ENCODE measurements at places on chromosomes 11 and 22. TPM values are rescaled to one million over a fixed set of nuclear protein-coding genes. Genes with fewer than 3 reads are reported as not detected.
A peak's percentile ranks its signal among the peaks of the same experiment; 100 is the strongest.

DNA sequence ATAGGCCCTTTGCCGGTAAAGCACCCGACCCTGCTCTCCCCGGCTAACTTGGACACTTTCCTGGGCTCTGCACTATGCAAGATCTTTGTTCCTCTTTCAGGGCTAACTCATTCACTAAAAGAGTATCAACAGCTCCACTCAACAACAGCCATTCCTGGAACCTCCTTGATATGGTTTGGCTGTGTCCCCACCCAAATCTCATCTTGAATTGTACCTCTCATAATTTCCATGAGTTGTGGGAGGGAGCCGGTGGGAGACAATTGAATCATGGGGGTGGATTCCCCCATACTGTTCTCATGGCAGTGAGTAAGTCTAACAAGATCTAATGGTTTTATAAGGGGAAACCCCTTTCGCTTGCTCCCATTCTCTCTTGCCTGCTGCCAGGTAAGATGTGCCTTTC is 330.0 kb downstream of the TENM4 start:
- no peak overlapping the region for H3K4me3 ChIP-seq
- H3K36me3 ChIP-seq = no peaks in the 10 kb centered on the region
- no peaks in the 10 kb centered on the region for H3K4me1 ChIP-seq
- no peak overlapping the region for H3K27ac ChIP-seq

- H3K4me1 ChIP-seq = peaks cover 61% of the 10 kb centered on the region
- peaks cover 26% of the 10 kb centered on the region for H3K36me3 ChIP-seq
- no peak overlapping the region for H3K4me3 ChIP-seq
- H3K27me3 ChIP-seq = no peaks in the 10 kb centered on the region
- H3K27ac ChIP-seq = no peak overlapping the region
Measured at GRCh38 chr11:118615282-118615975, 8.0 kb downstream of the PHLDB1 start.

TPBGL gene
- total RNA-seq = not detected

GRCh38 chr11:12354750-12355545 is 22.4 kb upstream of the PARVA start:
- DNase-seq = no peak
- H3K4me3 ChIP-seq = no peak overlapping the region
- no peaks in the 10 kb centered on the region for H3K4me1 ChIP-seq
- H3K27me3 ChIP-seq = no peaks in the 10 kb centered on the region
- H3K27ac ChIP-seq = no peak overlapping the region
- H3K36me3 ChIP-seq = no peaks in the 10 kb centered on the region

- no peaks in the 10 kb centered on the region for H3K4me1 ChIP-seq
- H3K36me3 ChIP-seq = no peaks in the 10 kb centered on the region
- H3K27ac ChIP-seq = no peak overlapping the region
- H3K27me3 ChIP-seq = no peaks in the 10 kb centered on the region
- no peak for DNase-seq
Measured at GRCh38 chr11:6979365-6979764, 40.8 kb downstream of the ZNF214 start.

DNA sequence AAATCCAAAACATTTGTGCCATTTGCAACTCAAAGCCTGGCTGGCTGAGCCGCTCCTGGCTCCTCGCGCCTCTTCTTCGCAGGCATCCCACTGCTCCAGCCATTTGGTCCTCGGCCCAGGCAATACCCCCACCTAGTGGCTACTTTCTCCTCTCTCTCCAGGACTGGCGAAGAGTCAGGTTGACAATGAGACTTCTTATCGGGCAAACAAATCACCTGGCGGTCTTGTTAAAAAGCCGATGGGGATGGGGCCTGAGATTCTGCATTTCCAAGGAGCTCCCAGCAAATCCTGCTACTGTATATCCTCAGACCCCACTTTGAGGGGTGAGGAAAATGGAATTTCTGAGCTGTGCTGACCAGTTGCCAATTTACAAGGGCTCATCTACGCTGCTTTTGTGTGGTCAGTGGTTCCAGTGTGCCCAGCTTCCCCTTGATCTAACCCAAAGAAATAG is 89.0 kb downstream of the ISX start:
- H3K36me3 ChIP-seq = no peaks in the 10 kb centered on the region
- H3K27me3 ChIP-seq = no peaks in the 10 kb centered on the region
- H3K27ac ChIP-seq = no peak overlapping the region

WNT7B gene
- not detected for total RNA-seq

F2 gene
- not detected for total RNA-seq

GRCh38 chr11:19714387-19715363 is 2.0 kb downstream of the NAV2 start:
- no peaks in the 10 kb centered on the region for H3K27me3 ChIP-seq
- peak overlapping the region; percentile 61 for H3K27ac ChIP-seq
- DNase-seq = peak; percentile 50
- peaks cover 36% of the 10 kb centered on the region for H3K4me1 ChIP-seq

PRMT3 gene
- 16.2 TPM for total RNA-seq

TMEM191C gene
- total RNA-seq = not detected

DNA sequence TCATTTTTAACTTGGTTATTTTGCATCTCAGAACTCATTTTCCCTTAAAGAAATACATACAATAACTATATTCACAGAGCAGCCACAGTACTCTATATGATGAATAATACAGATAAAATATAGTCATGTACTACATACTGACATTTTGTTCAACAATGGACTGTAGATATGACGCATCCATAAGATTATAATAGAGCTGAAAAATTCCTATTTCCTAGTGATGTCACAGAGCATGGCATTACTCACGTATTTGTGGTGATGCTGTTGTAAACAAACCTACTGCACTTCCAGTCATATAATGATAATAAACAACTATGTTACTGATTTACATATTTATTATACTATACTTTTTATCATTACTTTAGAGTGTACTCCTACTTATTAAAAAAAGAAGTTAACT is 38.7 kb downstream of the NARS2 start:
- 0 out of 2 replicates have a peak overlapping the region, but pooled peaks have one; percentile 28 for H3K27ac ChIP-seq
- DNase-seq = no peak
- no peaks in the 10 kb centered on the region for H3K27me3 ChIP-seq
- no peak overlapping the region for H3K4me3 ChIP-seq
- peaks cover 27% of the 10 kb centered on the region for H3K4me1 ChIP-seq

DNA sequence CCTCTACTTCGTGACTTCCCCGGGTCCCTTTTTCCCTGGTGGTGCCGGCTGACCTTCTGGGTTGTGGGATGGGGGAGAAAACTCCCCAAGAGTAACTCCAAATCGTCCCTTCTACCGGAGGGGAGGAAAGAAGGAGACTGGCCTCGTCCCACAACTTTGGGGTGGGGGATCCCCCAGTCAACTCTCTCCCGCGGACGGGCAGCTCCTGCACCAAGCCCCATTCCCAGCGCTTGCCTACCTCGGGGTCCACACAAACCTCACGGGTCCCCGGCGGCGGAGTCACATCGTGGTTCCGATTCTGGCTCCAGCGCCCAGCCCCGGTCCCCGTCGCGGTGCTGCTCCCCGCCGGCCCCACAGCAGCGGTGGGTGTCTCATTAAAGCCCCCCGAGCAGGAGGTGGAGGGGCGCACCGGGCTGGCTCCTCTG is 317 bp downstream of the BDNF start:
- no peaks in the 10 kb centered on the region for H3K27me3 ChIP-seq
- no peak for DNase-seq
- H3K27ac ChIP-seq = peak overlapping the region; percentile 53
- H3K4me1 ChIP-seq = peaks cover 27% of the 10 kb centered on the region

GRCh38 chr11:3745161-3745560 is 52.2 kb downstream of the NUP98 start:
- no peak for DNase-seq
- H3K27me3 ChIP-seq = no peaks in the 10 kb centered on the region
- H3K4me3 ChIP-seq = no peak overlapping the region
- H3K36me3 ChIP-seq = peaks cover 93% of the 10 kb centered on the region

- no peaks in the 10 kb centered on the region for H3K36me3 ChIP-seq
- no peaks in the 10 kb centered on the region for H3K27me3 ChIP-seq
Measured at GRCh38 chr11:122804161-122804560, 34.1 kb upstream of the CRTAM start.

UPK3A gene
- total RNA-seq = not detected

COMT gene
- total RNA-seq = 492 TPM

GRCh38 chr22:49328630-49329405 is 498.9 kb downstream of the BRD1 start:
- H3K36me3 ChIP-seq = no peaks in the 10 kb centered on the region
- no peaks in the 10 kb centered on the region for H3K27me3 ChIP-seq
- DNase-seq = peak; percentile 19

OR2AT4 gene
- not detected for total RNA-seq

MMP27 gene
- total RNA-seq = not detected

- DNase-seq = no peak
- H3K4me1 ChIP-seq = peaks cover 10% of the 10 kb centered on the region
- H3K36me3 ChIP-seq = no peaks in the 10 kb centered on the region
Measured at GRCh38 chr11:39668640-39669039, 1790.8 kb downstream of the LRRC4C start.

- no peaks in the 10 kb centered on the region for H3K27me3 ChIP-seq
- H3K36me3 ChIP-seq = no peaks in the 10 kb centered on the region
- H3K4me3 ChIP-seq = no peak overlapping the region
- H3K4me1 ChIP-seq = no peaks in the 10 kb centered on the region
- no peak overlapping the region for H3K27ac ChIP-seq
Measured at GRCh38 chr11:77197626-77198320, 69.7 kb downstream of the MYO7A start.

MS4A7 gene
- not detected for total RNA-seq

MDK gene
- total RNA-seq = 253 TPM

DNA sequence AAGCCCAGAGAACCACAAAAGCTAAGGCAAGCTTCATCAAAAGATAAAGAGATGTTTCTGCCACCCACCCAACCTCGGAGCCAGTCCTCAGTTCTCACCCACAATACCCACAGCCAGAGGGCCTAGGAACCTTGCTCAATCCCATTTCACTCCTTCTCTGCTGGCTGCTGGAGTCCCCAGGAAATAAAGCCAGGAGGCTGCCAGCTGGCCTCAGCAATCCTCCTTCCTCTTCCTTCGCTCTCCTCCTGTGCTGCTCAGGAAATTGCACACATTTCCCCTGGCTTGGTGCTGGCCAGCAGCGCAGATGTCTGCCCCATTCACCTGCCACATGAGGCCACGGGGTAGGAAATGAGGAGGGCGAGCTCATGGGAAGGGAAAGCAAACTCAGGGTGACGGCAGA is 91.8 kb upstream of the LDLRAD3 start:
- H3K4me3 ChIP-seq = no peak overlapping the region
- H3K27me3 ChIP-seq = peaks cover 10% of the 10 kb centered on the region
- no peak for DNase-seq
- no peaks in the 10 kb centered on the region for H3K4me1 ChIP-seq

- no peaks in the 10 kb centered on the region for H3K4me1 ChIP-seq
- DNase-seq = no peak
Measured at GRCh38 chr11:96538104-96538503, 148.3 kb downstream of the JRKL start.

DNA sequence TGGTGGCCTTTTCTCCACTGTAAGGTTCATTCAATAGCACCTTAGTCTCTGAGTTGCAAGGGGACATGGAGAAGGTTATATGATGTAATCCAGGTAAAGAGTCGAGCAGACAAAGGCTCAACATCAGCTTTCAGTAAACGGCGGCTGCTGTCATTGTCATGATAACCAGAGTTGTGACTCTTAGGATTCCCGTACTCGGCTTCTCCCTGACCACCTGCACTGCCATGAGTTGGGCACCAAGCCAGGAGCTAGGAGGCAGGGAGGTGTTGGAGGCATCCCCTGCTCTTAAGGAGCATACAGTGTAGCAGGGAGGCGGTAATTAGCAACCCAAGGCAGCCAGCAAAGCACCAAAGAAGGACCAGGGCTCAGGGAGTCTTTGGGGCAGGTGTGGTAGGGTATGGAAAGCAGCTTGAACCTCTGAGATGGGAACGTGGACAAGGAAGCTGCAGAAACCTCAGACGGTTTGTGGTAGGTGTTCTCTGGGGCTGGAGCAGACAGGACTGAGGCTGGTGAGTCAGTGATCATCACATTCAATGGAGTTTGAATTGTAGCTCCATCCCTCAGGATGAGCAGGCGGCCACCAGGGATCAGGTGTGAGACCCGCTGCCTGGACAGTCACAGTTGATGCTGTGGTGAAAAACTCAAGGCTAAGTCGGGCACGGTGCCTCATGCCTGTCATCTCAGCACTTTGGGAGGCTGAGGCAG is 31.7 kb downstream of the LIF start:
- peaks cover 38% of the 10 kb centered on the region for H3K4me1 ChIP-seq
- DNase-seq = no peak
- no peaks in the 10 kb centered on the region for H3K36me3 ChIP-seq
- no peak overlapping the region for H3K27ac ChIP-seq
- no peaks in the 10 kb centered on the region for H3K27me3 ChIP-seq

DNA sequence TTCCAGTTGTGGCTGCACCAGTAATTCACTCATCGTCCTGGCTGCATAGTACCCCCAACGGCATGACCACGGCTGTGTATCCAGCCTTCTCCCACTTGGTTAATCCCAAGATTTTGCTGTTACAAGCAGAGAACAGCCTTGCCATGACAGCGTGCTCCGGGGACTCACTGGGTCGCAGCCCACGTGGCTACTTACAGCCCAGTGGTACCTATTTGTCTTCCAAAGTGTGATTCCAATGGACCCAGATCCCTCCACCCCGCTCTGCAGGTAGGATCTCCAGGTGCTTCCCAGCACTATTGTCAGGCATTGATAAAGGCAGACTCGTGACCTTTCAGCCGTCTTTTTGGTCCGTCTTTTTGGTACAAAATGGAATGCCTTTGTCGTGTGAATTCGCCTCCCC is 119.0 kb upstream of the FGF3 start:
- no peak overlapping the region for H3K4me3 ChIP-seq
- peaks cover 5% of the 10 kb centered on the region for H3K4me1 ChIP-seq
- no peak overlapping the region for H3K27ac ChIP-seq
- no peak for DNase-seq
- H3K36me3 ChIP-seq = no peaks in the 10 kb centered on the region

GRCh38 chr11:69718147-69718546 is 14.3 kb upstream of the FGF19 start:
- H3K36me3 ChIP-seq = no peaks in the 10 kb centered on the region
- peak; percentile 81 for DNase-seq
- peaks cover 30% of the 10 kb centered on the region for H3K27me3 ChIP-seq
- H3K4me1 ChIP-seq = peaks cover 10% of the 10 kb centered on the region

DNA sequence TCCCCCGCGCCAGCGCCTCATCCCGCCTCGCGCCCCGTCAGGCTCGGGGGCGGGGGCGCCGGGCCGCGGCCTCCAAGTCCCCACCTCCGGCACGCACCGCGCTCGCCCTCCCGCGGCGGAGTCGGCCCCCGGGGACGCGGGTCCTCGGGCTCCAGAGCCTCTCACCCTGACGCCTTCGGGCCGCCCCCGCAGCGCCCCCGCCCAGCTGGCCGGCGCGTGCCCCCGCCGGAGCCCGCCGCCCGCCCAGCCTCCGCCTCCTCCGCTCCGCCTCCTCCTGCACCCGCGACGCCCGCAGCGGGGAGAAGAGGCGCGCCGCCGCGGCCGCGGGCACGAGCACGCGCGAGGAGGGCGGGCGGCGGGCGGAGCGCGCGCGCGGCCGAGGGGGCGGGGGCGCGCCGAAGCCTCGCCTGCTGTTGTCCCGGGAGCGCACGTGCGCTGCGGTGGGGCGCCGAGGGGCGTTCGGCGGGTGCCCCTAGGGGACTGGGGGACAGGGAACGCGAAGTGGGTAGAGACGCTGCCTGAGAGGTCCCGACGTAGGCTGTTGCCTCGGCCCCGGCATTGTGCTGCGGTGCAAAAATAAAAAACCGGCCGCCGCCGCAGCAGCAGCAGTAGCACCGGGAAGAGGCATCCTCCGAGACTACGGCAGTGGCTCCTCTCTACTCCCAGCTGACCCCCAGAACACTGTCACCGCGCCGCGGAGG is 87.4 kb upstream of the ARHGAP32 start:
- peak overlapping the region; percentile 51 for H3K4me3 ChIP-seq
- H3K27ac ChIP-seq = no peak overlapping the region
- peaks cover 5% of the 10 kb centered on the region for H3K4me1 ChIP-seq
- H3K27me3 ChIP-seq = no peaks in the 10 kb centered on the region

IFITM10 gene
- not detected for total RNA-seq

DRICH1 gene
- not detected for total RNA-seq

Measured in SJSA1 (cell line).